Stimulated activated CD4-positive, alpha-beta T cell treated with anti-CD3 and anti-CD28 coated beads, TNF-alpha, amount 100 ng/mL, for 48 hours (primary cell): ENCODE measurements at places on chromosomes 2 and 18.

DNA sequence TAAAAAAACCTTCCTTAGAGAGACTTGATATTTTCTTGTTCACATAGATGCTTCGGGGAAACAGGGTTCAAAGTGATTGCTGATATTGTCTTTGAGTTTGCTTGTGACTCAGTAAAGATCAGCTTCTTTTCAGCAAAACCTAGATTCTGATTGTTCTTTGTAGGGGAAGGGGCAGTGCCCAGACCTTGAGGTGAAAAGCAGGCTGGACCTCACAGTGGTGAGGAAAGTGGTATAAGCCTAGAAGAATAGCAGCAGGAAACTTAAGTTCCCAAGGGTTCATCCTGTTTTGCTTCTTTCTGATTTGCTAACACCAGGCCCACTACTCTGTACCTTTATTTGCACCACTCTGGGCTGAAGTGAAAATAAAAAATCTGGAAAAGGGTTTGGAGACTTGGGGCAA, 20.9 kb downstream of the UBXN4 start:
- no peak for DNase-seq

DNA sequence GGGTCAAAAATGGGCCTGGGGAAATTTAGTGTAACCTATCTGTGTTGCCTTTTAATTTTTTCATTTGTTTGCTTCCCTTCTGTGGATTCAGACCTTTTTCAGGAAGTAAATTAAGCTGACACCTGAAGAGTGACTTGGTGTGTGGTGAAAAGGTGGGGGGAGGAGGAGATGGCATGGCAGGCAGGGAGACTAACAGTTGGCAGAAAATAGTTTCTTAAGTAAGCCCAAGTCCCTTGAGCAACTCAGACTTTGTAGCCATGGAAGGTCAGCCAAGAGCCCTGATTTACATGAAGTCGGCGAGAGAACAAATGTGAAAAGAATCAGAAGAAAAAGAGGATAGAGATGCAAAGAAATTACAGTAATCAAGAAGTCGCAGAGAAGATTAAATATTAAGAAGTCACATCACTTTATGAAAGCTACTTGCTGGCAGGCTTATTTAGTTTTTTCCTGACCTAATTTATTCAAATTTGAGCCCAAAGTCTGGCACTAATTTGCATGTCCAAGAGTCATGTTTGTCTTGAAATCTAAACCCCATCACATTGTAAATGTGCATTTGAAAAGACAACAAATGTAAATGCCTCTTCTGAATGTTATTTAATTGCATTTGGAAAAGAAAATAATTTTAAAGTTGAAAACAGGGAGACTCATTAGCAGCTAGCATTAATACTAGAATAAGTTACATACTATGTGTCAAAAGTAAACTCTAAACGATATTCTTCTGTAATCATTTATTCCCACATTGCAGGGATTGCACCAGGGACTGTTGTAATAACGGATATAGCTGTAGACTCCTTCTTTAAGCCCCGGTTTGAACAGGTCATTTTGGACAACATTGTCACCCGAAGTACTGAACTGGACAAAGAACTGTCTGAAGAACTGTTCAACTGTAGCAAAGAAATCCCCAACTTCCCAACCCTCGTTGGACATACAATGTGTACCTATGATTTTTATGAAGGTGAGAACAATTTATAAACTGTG, 19.3 kb downstream of the UPP2 start:
- DNase-seq = no peak

GRCh38 chr2:118046634-118047210, 32.9 kb upstream of the CCDC93 start:
- no peak for DNase-seq

GRCh38 chr18:36066686-36067054, 689 bp downstream of the RPRD1A start:
- no peak for DNase-seq

GRCh38 chr18:54181856-54182602, 42.4 kb downstream of the MBD2 start:
- no peak for DNase-seq

DNA sequence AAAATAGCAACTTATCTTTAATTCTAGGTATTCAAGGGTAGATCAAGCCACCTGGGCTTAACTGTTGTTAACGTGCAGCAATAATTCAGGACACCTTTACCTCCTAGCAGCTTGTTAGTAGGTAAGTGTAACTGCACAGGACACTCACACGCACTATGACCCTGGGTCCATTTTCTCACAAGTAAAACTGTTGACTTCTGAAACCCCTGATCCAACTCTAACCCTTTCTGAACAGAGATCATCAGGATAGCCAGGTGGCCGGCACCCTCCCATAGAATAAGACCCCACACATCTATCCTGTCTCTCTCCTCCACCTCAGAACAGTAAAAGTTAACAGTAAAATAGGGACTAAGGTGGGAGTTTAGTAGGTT, 610 bp downstream of the SPC25 start:
- no peak for DNase-seq

DNA sequence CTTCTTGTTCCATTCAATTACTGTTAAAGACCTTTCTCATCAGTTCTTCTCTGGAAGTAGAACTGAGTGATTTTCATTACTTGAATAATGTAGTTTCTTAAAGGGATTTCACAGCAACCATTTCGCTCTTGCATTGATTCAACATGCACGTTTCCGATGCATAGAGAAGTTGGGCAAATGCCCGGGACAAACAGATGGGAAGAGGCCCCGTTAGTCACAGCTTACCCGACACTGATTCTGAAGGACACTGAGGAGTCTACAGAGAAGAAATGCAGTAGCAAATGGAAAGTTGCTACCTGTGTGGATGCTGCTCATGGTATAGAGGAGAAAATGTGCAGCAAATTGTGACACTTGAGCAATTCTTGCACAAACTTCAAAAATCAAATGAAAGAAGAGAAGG, 32.3 kb upstream of the GCG start:
- no peak for DNase-seq

DNA sequence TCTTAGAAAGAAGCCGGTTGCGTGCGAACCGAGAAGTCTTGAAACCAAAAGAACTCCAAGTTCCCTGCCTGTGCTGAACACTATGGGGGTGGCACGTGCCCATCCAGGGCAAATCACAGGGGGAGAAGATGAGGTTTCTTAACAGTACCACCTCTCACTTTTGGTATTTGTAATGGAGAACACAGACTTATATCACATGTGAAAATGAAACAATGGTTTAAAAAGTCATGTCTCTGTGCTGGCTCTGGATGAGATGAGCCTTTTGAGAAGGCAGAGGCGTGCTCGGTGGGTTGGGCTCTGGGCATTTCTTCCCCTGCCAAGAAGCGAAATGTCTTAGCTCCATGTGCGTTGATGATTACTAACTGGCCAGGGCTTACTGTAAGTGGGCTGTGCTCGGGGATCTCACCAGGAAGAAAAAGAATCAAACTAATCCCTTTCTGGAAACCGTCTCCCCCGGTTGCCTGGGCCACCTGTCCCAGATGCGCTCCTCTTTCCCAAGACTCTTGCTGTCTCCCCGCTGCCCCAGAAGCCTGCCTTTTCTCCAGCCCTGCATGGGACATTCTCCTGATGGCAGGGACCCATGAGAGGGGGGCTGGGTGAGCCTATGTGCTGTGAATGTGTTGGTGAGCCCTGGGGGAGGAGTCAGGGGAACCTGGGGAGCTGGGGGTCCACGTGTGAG, 252.9 kb downstream of the PRKCE start:
- DNase-seq = no peak

DNA sequence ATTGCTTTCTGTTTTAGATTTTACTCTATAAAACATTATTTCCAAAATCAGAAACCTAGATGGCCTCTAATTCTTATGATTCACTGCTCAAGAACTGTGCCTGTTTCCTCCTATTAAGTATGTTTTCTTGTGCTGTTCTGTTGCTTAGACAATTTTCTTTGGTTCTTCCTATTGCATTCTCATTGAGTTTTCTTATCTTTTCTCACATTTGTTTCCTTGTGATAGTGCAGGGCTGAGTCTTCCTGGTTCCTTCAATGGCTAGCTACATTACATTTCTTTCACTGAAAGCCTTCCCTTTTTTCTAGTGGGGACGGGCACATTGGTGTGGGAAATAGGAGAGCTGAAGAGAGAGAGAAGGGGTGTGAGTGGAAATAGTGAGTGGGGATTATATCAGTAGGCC, 183.4 kb downstream of the CALCRL start:
- no peak for DNase-seq
